ENCODE measurements at places on chromosomes 3 and 15.

DNA sequence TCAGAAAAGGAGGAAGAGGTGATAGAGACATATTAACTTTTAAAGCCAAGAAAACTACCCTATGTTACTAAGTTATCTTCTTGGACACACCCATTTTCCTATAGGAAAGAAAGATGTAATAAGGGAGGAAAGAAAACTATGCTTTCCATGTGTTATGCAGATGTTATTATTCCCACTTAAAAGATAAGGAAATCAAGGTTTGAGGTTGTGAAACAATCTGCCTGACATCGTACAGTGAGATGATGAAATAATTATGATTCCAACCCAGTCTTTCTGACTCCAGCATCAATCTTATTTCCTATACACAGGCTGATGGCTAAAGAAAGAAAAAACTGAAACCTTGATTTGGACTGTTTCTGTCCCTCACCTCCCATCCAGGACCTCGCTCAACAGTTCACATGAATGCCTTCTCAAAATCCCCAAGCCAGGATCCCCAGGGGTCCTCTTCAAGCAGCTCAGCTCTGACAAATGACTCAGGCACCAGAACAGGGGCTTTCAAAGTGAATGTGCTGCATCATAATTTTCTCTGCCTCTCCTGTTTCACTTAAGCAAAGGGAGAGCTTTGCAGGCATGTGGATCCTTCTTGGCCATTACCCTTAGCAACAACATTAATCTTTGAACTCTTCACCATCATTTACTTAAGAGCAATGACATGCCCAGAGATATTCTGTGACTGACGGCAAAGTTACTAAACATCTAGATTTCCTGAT is 12.4 kb upstream of the EID1 start:
- DNase-seq = no peak

GRCh38 chr3:177473184-177473583 is 275.9 kb upstream of the TBL1XR1 start:
- no peak for DNase-seq

DNA sequence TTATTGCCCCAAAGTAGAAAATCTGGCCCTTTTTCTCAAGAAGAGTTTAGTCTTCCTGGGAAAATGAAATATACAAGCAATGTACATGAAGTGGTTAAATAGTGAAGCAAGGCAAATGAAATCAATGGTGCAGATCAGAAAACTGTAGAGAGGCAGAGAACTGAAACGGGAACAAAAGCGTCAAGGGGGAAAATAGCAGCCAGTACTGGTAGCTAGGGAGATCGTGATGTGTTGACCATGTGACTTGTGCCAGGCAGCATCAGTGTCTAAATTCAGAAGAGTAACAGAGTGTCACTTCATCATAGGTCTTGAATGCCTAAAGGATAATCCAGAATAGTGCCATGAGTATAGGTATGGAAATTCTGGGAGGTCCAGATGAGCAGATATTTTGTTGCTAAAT is 163.1 kb downstream of the CHL1 start:
- DNase-seq = no peak

DNA sequence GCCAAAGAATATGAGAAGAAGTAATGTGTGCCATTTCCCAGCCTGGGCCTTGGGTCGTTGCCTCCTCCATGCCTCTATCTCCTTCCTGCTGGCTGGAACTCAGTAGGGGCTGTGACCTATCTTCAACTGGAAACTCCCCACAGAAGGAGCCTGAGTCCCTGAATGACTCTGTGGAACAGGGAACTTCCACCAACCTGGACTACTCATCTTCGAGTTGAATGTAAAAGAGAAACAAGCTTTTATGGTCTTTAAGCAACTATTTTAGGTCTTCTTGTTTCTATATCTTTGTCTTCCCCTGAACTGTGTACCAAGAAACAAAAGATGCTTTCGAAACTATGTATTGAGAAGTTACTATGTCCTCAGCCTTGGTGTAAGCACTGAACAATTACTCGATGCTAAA is 355.3 kb upstream of the NR2F2 start:
- DNase-seq = no peak

DNA sequence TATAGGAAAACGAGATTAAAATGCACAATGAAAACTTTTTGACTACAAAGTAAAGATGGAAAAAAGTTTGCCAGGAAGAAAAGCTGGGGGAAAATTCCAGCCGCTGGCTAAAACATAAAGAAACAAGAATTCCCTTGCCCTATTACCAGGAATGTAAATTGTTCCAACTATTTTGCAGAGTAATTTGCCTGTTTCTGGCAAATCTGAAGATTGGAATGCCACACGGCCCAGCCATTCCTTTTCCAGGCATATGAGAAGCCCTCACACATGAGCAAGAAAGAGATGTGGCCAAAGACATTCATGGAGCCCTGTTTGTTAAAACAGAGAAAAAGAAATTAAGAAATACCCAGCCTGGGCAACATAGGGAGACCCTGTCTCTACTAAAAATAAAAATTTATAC is 8.4 kb upstream of the GATA2 start:
- DNase-seq = no peak

Measured in activated naive CD4-positive, alpha-beta T cell (primary cell).